ENCODE measurements at places on chromosomes 12 and 14. TPM values are rescaled to one million over a fixed set of nuclear protein-coding genes. Genes with fewer than 3 reads are reported as not detected.
A peak's percentile ranks its signal among the peaks of the same experiment; 100 is the strongest.

DNA sequence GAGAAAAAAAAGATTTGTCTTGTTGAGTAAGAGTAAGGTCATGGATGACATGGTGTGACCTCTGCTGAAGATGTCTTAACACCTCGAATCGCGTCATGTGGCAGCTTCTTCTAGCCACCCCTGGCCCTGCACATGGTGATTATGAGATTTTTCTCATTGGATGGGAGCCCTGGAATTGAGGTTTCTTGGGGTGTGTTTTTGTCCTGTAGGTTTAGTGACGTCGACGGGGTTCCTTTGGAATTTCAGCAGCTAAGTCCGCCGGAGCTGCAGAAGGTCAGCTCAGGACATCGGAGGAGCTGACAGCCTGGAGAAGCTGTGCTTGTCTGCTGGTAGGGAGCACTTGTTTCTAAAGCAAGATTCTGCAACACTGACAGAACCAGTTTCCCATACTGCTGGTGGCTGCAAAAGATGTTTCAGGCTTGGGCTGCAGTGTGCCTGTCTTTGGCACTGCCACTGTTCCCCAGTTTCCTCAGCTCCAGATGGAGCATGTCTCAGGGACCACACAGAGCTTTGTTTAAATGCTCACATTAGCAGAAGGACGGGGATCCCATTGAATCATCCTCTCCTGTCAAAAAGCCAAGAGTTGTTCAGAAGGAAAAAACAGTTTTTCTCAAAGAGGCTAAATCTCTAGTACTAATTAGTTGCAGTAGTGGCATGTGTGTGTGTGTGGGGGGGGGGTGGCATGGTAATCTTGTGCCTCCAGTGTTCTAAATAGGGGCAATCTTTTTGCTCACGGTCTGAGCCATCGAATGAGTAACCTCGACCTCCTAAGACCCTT lies 5.2 kb upstream of the FOS start:
- H3K4me3 ChIP-seq = no peak overlapping the region
- DNase-seq = peak; percentile 60
- H3K4me1 ChIP-seq = peaks cover 30% of the 10 kb centered on the region
- no peaks in the 10 kb centered on the region for H3K27me3 ChIP-seq
- no peaks in the 10 kb centered on the region for H3K36me3 ChIP-seq

DNA sequence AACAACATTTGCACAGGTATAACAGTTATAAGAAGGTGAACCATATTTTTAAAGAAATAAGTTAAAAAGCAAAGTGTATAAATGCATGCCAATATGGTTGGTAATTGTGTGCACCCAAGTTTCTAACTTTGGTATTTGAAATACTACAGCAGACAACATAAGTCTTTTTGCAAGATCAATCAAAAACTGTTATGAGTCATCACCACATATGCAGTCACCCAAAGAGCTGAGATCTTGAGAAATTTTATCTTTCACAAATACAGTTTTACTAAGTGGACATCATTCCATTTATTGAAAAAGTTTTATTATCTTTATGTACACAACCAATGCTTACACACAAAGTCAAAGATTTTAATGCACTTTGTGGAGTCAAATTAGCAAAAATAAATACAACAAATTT lies 7.0 kb upstream of the ACSS3 start:
- H3K4me3 ChIP-seq = no peak overlapping the region
- DNase-seq = no peak
- H3K27ac ChIP-seq = no peak overlapping the region
- H3K36me3 ChIP-seq = no peaks in the 10 kb centered on the region
- no peaks in the 10 kb centered on the region for H3K27me3 ChIP-seq

GRCh38 chr12:51864833-51865670 lies 16.5 kb upstream of the FIGNL2 start:
- no peak overlapping the region for H3K27ac ChIP-seq
- peaks cover 39% of the 10 kb centered on the region for H3K27me3 ChIP-seq
- DNase-seq = no peak
- peaks cover 44% of the 10 kb centered on the region for H3K4me1 ChIP-seq
- no peaks in the 10 kb centered on the region for H3K36me3 ChIP-seq

DNA sequence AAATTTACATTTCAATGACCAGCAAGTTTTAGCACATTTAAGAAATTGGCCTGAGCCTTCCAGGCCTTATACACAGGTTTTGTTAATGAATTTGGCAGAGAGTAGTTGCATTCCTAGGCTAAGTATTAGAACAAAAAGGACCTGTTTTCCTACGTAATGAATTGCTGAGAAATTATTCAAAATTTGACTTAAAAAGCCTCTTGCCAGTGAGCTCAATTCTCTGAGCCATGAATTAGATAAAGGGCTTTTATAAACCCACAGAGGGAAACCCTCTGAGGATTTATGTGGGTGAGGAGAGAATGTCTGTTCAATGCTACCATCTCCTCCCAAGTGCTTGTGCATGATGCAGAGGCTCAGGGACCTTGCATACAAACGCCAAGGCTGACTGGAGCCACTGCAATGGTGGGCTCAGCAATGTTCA lies 94.5 kb upstream of the PELI2 start:
- peaks cover 6% of the 10 kb centered on the region for H3K4me1 ChIP-seq
- no peak overlapping the region for H3K4me3 ChIP-seq
- no peaks in the 10 kb centered on the region for H3K36me3 ChIP-seq
- no peak overlapping the region for H3K27ac ChIP-seq
- DNase-seq = no peak
- H3K27me3 ChIP-seq = no peaks in the 10 kb centered on the region

DNA sequence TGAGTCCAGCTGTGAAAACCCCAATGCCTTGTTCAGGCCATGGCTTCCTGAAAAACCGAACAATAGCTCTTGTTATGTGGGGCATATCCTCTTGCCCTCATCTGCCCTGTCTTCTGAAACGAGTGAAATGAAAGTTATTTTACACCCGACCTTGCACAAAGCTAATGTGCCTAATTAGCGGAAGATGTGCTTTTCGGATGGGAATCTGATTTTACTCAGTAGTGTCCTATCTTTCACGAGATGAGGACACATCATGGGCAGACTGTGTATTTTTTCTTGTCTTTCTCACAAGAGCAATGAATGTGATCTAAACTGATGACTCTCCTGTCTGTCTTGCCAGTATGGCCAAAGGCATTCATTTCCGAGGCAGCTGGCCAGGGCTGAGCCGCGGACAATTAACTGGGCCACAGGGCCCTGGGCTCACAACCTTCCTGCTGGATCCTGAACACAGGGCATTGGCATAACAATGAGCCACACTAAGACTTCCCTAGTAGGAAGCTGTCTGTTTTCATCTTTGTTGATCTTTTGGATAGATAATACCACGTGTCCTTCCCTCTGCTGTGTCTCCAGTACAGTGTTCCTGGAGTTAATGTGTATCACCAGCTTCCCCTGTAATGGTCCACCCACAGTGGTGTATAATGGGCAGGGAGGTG lies 86.0 kb upstream of the HIF1A start:
- no peaks in the 10 kb centered on the region for H3K27me3 ChIP-seq
- DNase-seq = peak; percentile 36
- no peak overlapping the region for H3K4me3 ChIP-seq
- H3K36me3 ChIP-seq = no peaks in the 10 kb centered on the region
- peak overlapping the region; percentile 43 for H3K27ac ChIP-seq
- peaks cover 30% of the 10 kb centered on the region for H3K4me1 ChIP-seq

DNA sequence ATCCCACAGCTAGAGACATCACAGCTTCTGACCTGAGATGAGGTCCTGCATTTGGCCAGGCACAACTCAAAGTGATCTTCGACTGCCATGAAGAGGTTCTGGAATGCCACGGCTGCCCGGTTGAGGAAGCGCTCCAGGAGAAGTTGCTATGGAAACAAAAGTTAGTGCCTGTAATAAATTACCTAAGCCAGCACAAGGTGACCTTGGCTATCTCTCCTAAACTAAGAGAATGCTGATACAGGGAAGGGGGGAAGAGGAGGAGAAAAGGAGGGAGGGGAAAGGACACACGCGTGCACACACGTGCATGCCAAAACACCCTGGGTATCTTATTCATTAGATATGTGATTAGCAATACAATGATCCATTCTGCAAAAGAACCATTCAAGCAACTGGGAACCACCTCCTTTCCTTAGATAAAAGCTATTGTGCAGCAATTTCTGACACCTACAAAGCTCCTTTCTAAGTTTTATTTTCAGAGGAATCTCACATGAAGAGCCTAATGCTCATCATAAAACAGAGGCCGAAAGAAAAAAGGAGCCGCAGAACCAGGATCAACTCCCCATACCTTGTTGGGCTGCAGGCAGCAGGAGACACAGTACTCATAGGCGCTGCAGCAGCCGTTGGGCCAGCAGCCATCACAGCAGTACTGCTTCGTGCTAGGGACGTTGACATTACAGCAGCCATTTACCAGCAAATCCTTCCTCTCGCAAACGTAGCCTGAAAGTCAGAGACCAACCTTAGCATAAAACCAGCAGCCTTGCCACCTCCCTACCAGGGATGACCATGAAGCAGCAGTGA lies 17.9 kb downstream of the SPRING1 start:
- peaks cover 22% of the 10 kb centered on the region for H3K4me1 ChIP-seq
- DNase-seq = no peak
- no peaks in the 10 kb centered on the region for H3K27me3 ChIP-seq

DNA sequence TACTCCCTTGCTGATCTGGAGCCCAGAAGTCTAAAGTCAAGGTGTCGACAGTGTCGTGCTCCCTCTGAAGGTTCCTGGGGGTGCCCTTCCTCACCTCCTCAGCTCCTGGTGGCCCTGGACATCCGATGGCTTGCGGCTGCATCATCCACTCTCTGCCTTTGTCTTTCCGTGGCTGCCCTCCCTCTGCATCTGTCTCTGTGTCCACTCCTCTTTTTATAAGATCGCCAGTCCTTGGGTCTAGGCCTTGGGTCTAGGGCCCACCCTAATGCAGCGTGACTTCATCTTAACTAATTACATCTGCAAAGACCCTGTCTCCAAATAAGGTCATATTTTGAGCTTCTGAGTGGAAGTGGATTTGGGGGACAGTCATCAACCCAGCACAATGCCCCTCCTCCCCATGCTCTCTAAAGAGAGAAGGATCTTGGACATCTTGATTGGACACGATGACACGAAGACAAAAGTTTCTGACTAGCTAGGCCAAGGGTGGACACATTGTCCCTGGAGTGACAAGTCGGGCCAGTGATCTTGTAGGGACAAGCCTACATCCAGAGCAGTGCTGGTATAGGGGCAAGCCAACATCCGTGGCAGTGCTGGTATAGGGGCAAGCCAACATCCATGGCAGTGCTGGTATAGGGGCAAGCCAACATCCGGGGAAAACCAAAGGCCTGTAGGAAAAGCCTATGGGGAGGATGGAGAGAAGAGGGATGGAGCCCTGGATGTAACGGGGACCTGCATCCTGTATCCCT lies 93.9 kb upstream of the DIO3 start:
- H3K36me3 ChIP-seq = no peaks in the 10 kb centered on the region
- no peak overlapping the region for H3K27ac ChIP-seq
- H3K4me3 ChIP-seq = no peak overlapping the region
- no peak for DNase-seq
- peaks cover 3% of the 10 kb centered on the region for H3K27me3 ChIP-seq

DNA sequence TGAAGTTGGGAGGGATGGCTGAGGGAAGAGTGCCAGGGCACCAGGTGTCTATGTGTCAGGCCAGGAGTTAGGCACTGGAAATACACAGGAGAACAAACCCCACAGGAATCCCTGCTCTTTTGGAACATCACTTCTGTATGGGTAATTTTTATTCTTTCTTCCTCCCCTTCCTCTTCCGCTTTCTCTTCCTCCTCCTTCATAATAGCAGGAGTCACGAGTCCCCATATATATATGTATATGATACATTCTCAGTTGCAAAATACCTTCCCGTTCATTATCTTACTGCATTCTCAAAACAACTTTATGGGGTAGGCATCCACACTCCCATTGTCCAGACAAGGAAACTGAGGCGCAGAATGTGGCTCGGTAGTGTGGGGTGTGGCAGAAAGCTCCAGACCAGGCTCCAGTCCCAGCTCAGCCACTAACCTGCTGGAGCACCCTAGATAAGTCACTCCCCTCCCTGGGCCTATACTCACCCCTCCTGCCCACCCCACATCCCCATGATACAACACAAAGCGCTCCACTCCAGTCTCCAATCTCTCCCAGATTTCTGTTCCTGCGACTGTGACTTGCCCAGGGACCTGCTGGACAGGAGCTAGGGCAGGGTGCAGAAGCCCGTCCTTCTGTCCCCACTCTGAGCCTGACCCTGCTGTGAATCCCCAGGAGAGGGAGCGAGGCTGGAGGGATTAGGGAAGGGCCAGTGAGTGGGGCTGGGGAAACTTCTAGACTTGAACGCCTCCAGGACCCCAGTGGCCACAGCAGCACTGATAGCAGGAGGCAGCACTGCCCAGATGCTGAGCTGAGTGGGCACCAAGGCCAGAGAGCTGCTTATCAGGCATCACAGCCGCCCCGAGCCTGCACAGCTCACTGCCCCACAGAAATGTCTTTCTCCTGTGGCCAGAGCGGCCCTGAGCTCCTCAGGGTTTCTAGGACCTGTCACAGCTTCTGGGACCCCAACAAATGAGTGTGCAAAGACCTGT lies 1.4 kb upstream of the AQP2 start:
- no peak overlapping the region for H3K4me3 ChIP-seq
- DNase-seq = no peak
- peaks cover 20% of the 10 kb centered on the region for H3K27me3 ChIP-seq
- no peaks in the 10 kb centered on the region for H3K36me3 ChIP-seq
- H3K4me1 ChIP-seq = peaks cover 10% of the 10 kb centered on the region
- no peak overlapping the region for H3K27ac ChIP-seq

DNA sequence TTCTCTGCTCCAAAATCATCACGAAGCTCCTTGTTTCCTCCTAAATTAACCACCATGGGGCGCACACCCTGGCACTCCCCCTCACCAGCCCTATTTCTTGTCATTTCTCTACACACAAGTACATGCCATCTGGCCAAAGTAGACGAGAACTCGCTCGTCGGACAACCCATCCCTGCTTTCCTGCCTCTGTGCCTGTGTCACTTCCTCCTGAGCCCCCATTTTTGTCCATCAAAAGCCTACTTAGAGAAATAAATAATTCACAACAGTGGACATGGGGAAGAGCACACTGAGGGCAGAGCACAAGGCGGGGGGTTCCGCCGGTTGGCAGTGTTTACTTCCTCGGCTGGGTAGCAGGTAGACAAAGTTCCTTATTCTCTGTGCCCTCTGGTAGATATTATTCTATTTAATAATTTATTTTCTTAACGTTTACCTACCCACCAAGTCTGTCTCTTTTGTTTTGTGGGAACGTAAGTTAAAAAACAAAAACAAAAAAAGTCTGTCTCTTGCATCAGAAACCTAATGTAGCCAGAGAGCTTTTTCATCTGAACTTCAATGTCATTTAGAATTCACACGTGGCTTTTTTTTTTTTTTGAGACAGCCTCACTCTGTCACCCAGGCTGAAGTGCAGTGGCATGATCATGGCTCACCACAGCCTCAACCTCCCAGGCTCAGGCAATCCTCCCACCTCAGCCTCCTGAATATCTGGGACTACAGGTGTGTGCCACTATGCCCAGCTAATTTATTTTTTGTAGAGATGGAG lies 6.0 kb downstream of the VPS37B start:
- no peaks in the 10 kb centered on the region for H3K36me3 ChIP-seq
- H3K4me1 ChIP-seq = peaks cover 56% of the 10 kb centered on the region
- no peak for DNase-seq
- no peak overlapping the region for H3K4me3 ChIP-seq

- no peak for DNase-seq
- no peaks in the 10 kb centered on the region for H3K36me3 ChIP-seq
Observed at GRCh38 chr12:10617863-10618262, 4.5 kb upstream of the MAGOHB start.

Gene METTL25
- 24.8 TPM for total RNA-seq

Gene CIROP
- not detected for total RNA-seq

Gene CCDC38
- total RNA-seq = 0.09 TPM

Gene SLC6A13
- total RNA-seq = 2.4 TPM

Gene EPS8
- total RNA-seq = 37.1 TPM

Gene SYNDIG1L
- total RNA-seq = 0.04 TPM

Gene PPTC7
- total RNA-seq = 3.8 TPM

Gene TM9SF1
- total RNA-seq = 29.6 TPM
